ENCODE measurements at places on chromosomes 12 and 14.

DNA sequence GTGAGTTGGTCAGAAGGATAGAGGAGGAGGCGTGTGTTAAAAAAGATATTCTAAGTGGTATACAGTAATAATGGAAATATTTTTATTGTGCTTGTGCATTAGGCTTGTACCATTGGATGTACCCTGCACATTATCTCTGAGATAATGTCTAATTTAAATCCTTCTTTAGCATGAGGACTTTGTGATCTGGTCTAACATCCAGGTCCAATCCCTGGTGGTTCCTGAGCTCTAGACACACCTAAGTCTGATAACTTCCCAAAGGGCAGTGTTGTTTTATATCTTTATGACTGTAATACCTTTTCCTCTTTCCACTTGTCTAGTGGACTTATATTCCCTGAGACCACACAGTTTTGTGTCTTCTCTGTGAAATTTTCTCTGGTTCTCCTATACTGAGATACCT, 20.6 kb downstream of the PRPF39 start:
- no peak for DNase-seq

- no peak for DNase-seq
These were observed 292.1 kb downstream of the CACNA1C start for GRCh38 chr12:2344885-2345284.

- no peak for DNase-seq
These were observed 294.1 kb downstream of the SEC23A start for GRCh38 chr14:38808734-38809455.

- no peak for DNase-seq
These were observed 43.8 kb downstream of the FOXN3 start for GRCh38 chr14:89373185-89373584.

- DNase-seq: no peak
These were observed 394.2 kb downstream of the NUAK1 start for GRCh38 chr12:105744371-105745058.

DNA sequence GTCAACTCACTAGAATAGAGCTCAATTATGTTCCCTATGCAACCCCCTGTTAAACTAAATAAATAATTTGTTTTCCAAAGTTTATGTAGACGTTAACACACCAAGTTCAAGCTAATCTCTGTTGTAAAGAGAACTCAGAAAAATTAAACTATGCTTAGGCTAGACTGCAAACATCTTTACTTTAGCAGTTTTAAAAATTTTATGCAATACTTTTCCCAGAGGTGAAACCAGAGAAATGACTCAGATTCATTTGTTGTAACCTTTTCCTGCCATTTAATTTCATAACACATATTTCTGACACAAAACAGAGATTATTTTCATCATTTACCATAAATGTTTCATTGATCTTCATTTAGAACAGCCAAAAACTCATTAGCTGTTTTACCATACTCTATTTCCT, 27.4 kb downstream of the ABCC9 start:
- DNase-seq: no peak

DNA sequence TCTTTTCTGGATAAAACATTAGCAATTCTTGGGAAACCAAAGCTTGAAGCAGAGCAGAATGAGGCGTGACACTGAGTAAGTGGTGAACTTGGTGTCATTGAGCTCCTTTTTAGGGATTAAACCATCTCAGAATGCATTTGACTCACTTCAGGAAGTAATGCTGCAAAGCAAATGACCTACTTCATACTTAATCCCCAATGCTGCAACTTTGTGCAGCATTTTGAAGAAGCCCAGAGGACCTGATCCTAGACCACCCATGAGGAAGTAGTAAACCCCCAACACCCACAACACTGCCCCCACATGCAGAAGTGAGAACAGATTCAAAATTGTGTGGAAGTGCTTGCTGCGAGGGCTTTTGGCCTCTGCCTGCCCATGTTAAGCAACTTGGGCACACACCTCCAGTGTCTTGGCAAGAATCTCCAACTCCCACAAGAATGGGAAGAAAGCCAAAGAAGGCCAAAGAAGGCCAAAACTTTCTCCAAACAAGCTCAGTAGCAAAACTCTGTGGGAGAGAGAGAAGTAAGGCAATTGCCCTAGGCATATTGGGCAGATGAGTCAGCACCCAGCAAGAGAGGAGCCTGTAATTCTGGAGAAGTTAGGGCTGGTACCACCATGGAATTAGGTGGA, 69.2 kb upstream of the ETV6 start:
- peak; percentile 66 for DNase-seq

- DNase-seq: no peak
These were observed 38.9 kb downstream of the C14orf132 start for GRCh38 chr14:96077983-96078624.

DNA sequence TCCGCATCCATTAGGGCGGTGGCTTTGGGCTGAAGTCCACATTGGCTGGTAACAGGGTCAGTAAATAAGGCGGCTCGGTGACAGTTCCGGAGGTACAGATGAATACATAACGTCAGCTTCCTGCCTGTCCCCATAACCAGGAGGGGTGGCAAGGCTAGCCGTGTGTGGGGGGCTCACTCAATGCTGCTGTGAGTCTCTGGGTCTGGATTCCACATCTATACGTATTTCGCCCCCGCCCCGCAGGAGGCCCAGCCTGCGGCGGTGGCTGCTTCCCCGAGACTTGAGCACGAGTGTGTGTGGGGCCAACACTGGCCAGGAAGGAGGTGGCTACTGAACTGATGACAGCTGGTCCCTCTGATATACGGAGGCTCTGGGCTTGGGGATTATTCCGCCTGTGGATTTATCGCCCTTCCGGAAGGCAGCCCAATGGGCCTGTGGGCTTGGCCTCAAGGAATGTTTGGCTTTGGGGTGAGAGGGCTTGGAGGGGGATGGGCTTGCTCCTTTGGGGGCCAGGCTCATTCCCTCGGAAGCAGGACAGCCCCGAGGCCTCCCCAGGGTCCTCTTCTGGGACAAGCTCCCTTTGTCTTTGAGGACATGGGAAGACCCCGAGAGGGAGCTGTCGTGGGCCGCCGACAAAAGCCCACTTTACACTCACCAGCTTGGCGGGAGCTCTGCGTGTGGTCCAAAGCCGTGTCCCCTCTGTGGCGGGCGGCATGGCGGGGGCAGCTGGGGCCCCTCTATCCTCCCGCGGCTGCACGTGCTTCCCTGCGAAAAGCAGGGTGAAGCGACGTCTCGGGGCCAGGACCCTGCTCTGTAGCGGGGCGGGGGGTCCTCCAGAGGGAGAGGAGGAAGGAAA, 82.1 kb downstream of the KIF26A start:
- no peak for DNase-seq

DNA sequence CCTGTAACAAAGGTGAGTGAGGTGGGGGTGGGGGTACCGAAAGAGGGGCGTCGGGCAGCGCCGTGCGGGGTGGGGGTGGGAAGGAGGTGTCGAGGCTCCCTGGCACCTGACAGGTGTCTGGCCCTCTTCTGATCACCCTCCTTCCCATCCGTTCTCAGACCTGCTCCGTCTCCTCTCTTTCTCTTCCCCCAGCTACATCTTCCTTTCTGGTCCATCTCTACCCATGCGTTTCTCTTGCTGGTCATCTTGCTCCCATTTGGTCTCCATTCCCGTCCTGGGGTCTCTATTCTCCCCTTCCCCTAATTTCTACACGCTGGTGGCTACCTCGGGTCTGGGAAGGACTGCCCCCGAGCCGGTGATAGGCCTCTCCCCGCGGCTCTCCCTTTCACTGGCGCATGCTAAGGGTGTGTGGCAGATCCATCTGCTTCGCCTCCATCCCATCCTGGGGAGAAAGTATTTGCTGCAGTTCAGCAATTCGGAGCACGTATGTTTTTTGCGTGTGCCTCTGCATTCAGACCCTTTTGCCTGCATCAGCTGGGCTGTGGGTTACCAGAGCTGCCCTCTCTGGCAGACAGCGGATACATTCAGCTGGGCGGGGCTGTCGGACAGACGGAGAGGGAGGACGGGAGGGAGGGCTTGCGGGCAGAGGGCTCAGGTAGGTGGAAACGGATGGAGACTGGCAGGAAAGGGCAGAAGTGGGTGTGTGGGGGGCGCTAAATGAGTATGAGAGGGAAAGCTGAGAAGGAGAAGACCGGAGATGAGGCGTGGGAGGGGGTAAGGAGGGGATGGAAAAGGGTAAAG, 730 bp downstream of the CLSTN3 start:
- DNase-seq: no peak

- no peak for DNase-seq
These were observed 181.0 kb downstream of the KTN1 start for GRCh38 chr14:55760789-55761566.

GRCh38 chr12:28946361-28946760, 202.7 kb upstream of the FAR2 start:
- no peak for DNase-seq

DNA sequence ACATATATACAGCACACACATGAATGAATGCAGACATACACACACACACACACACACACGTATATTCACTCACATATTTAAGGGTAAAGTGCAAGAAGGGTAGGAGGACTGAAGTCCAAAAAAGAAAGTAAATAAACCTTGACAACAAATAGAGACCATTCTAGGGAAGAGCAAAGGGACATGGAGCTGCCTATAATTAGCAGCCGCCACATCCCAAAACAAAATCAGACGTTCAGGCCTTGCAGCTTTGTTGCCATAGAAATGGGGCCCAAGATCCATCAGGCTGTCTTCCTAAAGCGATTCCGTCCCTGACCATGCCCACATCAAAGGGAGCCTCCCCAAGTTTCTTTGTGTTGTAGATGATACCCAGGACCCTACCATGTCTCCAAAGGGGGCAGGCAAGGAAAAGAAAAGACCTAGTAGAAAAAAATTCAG, 703.5 kb upstream of the TBX3 start:
- no peak for DNase-seq

GRCh38 chr14:54353266-54353665, 43.5 kb upstream of the CDKN3 start:
- DNase-seq: no peak

Data from retinal pigment epithelial cell (primary cell).